Epithelial cell of umbilical artery (primary cell): ENCODE measurements at places on chromosomes 5 and 9. TPM values are rescaled to one million over a fixed set of nuclear protein-coding genes. Genes with fewer than 3 reads are reported as not detected.

Gene SLC23A1
- total RNA-seq = not detected in 2 replicates

Gene TLE4
- total RNA-seq = 6.2 and 14.3 TPM in 2 replicates

Gene PITX1
- 0.15 and 0.32 TPM in 2 replicates for total RNA-seq

Gene DYNC2I2
- 88.0 and 90.7 TPM in 2 replicates for total RNA-seq

Gene IFNA2
- not detected in 2 replicates for total RNA-seq

Gene LCN2
- not detected in 2 replicates for total RNA-seq

Gene PSAT1
- total RNA-seq = 31.2 and 114 TPM in 2 replicates

Gene TRPM3
- total RNA-seq = 0.46 and 1.6 TPM in 2 replicates

Gene CENPP
- 2.6 and 4.7 TPM in 2 replicates for total RNA-seq

Gene GFRA3
- total RNA-seq = not detected in 2 replicates

Gene CAMK2A
- under 0.01 TPM in 1 of 2 replicates, not detected in the other for total RNA-seq

Gene DRD1
- not detected in 2 replicates for total RNA-seq

Gene SPINK13
- not detected in 2 replicates for total RNA-seq

Gene KIF20A
- 52.6 and 77.2 TPM in 2 replicates for total RNA-seq

Gene ZDHHC11B
- not detected in 2 replicates for total RNA-seq
